Lung (tissue), 17 donors: ENCODE measurements at places on chromosomes 6 and 20. TPM values are rescaled to one million over a fixed set of nuclear protein-coding genes. Genes with fewer than 3 reads are reported as not detected.

- DNase-seq = no peak
Measured at GRCh38 chr20:52342913-52343312, 151.3 kb upstream of the ZFP64 start.

DNA sequence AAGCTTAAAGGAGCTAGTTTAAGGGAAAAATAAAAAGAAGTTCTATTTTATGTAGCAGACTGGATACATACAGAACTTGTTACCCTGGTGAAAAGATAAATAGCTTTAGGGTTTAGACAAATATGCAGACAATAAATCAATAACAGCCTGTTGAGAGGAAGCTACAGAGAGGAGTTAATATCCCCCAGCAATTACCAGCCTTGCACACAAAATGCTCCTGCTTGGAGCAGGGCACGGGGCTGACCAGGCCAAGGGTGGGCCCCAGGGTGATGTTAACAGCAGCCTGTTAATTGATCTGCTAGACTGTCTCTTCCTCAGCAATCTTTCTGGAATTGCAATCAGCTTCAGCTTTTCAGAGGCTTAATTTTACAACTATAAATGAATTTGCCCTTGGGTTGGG lies 125.1 kb upstream of the SOX4 start:
- DNase-seq = no peak

DNA sequence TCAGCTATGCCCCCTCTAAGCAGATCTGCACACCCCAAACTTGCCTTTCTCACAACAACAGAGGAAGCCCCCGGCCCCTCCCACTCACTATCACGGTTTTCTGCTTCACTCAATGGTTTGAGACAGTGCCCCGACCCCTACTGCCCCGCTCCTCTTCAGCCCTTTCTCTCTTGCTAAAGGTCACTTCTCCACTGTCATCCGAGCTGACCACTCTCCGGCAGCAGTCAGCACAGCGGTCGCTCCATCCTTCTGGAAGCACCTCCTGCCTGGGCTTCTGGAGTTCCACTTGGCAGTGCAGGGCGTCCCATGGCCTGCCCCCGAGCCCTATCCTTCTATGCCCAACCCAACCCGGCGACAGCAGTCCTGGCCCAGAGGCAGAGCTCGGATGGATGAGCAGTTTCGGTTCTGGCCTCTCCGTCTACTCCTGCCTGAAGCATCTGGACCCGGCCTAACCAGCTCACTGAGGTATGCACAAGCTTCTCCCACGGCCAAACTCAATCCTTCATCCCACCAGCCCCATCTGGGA lies 4.1 kb downstream of the CTSZ start:
- no peak for DNase-seq

GRCh38 chr6:21202521-21202920 lies 391.0 kb upstream of the SOX4 start:
- peak; percentile 50 for DNase-seq

- DNase-seq = no peak
Measured at GRCh38 chr6:139156102-139156501, 21.2 kb downstream of the HECA start.

DNA sequence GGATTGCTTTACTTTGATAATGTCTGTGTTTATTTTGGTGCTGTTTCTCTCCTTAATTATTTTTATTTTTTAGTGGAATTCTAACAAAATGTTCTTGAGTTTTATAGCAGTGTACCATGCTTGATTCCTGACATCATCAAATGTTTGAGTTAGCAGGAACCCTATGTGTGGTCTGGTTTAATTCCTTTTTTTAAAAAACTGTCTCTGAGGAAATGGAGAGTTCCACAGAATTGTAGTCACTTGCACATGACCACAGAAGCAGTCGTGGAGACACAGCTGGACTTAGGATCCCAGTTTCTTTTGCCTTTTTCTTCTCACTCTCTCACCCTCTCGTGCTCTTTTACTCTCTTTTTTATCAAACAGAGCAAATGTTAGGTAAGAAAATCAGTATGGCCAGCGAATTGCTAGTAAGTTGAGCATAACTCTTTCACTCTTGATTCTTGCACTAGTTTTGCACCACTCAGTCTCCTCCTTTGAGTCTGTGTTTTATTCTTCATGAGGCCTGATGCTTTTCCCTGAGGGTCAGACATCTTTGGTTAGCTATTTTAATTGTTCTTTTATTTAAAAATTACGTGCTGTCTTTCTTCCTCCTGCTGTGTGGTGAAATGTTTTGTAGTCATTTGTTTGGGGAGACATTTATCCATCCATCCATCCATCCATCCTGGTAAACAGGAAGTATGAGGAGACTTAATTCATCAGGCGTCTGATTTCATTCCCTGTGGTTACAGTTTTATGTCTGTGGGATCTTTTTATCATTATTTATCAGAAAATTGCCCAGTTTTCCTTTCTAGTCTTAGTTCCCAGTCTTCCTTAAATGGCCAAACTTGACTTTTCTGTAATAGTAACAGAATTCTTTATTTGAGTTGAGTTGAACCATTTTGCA lies 83.0 kb downstream of the SCAF8 start:
- DNase-seq = no peak

GRCh38 chr6:125850361-125850760 lies 59.6 kb downstream of the NCOA7 start:
- DNase-seq = no peak

- peak; percentile 33 for DNase-seq
Measured at GRCh38 chr6:17630511-17631073, 30.5 kb downstream of the FAM8A1 start.

DNA sequence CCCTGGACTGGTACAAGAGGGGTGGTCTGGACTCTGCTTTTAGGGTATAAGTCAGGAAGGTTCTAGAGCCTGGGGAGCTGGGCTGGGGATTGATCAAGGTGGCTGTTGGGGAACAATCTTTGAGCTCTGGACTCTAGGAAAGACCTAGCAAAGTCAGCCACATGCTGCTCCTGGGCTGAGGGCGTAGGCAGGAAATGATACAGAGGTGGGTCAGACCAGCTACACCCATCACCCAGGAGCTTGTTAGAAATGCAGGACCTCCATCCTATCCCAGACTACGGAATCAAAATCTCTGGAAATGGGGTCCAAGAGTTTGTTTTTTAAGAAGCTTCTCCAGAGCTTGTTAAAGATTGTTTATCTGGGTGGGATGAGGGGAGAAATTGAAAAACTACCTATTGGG lies 9.4 kb downstream of the ADTRP start:
- DNase-seq = no peak

GRCh38 chr20:45235995-45236394 lies 14.8 kb downstream of the SEMG2 start:
- no peak for DNase-seq

DNA sequence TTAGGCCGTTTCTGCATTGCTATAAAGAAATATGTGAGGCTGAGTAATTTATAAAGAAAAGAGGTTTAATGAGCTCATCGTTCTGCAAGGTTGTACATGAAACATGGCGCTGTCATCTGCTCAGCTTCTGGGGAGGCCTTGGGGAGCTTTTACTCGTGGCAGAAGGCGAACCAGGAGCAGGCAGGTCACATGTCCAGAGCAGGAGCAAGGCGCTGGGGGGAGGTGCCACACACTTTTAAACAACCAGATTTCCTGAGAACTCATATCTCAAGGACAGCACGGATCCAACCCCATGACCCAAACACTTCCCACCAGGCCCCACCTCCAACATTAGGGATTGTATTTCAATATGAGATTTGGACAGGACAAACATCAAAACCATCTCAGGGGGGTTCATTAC lies 6.4 kb upstream of the SLC13A3 start:
- no peak for DNase-seq

DNA sequence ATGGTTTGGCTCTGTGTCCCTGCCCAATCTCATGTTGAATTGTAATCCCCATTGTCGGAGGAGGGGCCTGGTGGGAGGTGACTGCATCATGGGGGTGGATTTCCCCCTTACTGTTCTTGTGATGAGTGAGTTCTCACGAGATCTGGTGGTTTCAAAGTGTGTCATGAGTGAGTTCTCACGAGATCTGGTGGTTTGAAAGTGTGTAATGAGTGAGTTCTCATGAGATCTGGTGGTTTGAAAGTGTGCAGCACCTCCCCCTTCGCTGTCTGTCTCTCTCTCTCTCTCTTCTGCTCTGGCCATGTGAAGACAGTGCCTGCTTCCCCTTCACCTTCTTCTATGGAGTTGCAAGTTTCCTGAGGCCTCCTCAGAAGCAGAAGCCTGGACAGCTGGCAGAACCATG lies 87.6 kb downstream of the MYLK4 start:
- DNase-seq = no peak

- DNase-seq = no peak
Measured at GRCh38 chr6:114785235-114786127, 442.7 kb upstream of the HS3ST5 start.

DNA sequence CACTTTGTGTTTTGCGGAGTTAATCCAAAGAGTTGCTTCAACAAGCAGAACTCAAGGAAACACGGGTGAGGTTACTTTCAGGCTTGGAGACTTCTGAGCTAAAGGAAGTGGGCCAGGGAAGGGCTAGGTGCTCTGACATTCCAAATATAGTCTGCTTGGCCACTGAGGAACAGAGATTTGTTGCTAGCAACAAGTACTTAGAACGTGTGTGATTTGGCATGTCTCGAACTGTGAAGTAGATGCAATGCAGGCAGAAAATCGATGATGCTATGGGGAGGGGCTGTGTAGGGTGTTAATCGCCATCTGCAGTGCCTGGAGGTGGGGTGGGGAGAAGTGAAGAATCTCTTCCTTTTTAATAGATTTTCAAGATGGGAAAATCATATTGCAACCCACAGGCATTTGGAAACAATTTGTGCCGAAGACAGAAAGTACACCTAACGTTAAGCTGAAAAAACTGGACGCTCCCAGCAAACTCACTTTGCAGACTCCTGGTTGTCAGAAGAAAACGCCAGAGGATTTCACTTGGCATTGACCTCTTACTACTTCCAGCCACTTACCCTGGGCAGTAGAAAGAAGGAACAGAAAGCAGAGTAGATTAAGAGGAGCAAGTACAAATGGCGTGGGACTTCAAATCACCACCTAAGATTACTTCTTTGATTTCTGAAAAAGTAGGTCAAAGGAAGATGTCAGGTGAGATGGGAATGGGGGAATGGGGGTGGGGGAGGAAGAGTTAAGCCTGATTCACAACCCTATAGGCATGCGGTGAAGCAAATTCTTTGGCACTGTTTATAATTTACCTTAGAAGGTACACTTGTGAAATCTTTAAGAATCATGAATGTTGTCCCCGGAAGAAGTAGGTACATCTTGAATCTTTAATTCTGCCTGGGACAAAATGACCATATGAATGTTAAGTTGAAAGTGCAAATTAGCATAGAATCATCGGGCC lies 314.1 kb downstream of the CD83 start:
- DNase-seq = peak; percentile 29

- no peak for DNase-seq
Measured at GRCh38 chr6:34795836-34796425, 4.0 kb downstream of the BLTP3A start.

DNA sequence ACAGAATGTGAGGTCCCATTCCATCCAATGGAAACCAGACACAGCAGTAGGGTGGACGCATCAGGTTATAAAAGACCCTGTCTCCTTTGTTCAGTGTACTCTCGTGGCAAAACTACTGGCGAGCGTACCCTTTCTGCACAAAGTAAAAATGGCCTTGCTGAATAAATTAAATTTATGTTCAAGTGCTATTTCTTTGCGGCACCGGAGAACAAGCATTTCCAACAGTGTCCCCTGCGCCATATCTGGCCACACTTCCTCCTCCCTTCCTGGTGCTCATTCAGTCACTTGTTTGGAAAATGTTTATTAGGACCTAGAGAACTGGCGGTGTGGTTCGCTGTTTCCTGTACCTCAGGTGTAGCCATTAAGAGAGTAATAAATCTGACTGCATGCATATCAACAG lies 46.9 kb upstream of the DACT2 start:
- no peak for DNase-seq

- peak; percentile 87 for DNase-seq
Measured at GRCh38 chr6:2738373-2738979, 12.2 kb downstream of the MYLK4 start.

KCNB1 gene
- 1.0 TPM for total RNA-seq

CFAP206 gene
- 10.9 TPM for total RNA-seq

C20orf202 gene
- total RNA-seq = 1.0 TPM

SIM1 gene
- total RNA-seq = not detected

ERVFRD-1 gene
- 0.18 TPM for total RNA-seq

PDE10A gene
- total RNA-seq = 6.2 TPM

RRAGD gene
- 12.7 TPM for total RNA-seq

DNMT3B gene
- 3.1 TPM for total RNA-seq

RAB32 gene
- total RNA-seq = 30.0 TPM

SOX18 gene
- 52.2 TPM for total RNA-seq

SCUBE3 gene
- 1.4 TPM for total RNA-seq

GDAP1L1 gene
- not detected for total RNA-seq
